ENCODE measurements at places on chromosomes 7 and 10.

- DNase-seq, result no peak
These were observed 105.1 kb upstream of the NPVF start for GRCh38 chr7:25333296-25333928.

DNA sequence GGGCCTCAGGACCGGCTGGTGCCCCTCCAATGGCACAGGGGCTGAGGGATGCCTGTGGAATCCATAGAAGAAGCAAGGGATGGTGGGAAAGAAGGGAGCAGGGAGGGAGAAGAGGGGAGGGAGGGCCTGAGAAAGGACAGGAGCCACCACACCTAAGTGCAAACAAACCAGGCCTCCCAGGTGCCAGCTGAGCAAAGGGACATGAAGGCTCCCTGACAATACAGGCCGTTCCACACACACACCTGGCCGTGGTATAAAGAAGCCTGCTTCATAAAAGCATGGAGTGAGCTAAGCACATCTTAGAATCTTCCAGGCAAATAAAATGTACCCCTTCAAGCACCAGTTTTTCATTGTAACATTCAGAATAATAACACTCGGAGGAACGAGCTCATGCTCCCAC, 54.0 kb downstream of the OAT start:
- DNase-seq, result no peak

GRCh38 chr7:68203251-68203650, 1206.6 kb downstream of the TYW1 start:
- no peak for DNase-seq

GRCh38 chr7:125195156-125195555, 265.5 kb upstream of the POT1 start:
- no peak for DNase-seq

GRCh38 chr10:28734938-28735759, 57.8 kb downstream of the BAMBI start:
- DNase-seq, result no peak
